ENCODE measurements at places on chromosomes 16 and 17. TPM values are rescaled to one million over a fixed set of nuclear protein-coding genes. Genes with fewer than 3 reads are reported as not detected.

GRCh38 chr16:495127-495748 is 32.3 kb upstream of the CAPN15 start:
- peak; percentile 54 for DNase-seq

DNA sequence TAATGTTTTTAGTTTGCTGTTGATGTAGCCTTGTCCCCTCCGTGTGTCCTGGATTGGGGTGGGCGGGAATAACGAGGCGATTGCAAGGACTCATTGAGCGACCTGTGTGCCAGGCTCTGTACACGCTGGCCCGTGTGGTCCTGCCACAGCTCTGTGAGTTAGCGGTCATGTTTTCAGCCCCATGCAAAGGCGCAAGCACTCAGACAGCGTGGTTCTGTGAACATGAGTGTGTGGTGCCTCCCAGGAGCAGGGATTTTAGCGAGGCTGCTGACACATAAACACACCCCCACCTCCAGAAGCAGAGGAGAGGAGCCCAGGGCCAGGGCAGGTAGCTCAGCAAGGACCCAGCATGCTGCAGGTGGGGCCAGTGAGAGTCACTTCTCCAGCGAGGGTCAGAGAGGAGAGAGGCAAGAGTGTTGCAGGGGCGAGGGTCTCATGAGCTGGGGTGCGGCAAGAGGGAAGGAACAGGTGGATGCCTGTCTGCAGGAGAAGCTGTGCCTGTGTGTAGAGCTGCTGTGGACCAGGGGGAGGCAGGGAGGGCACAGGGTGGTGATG is 115.3 kb downstream of the OR1D5 start:
- DNase-seq, result no peak

GRCh38 chr17:1082579-1082978 is 85.7 kb downstream of the TIMM22 start:
- no peak for DNase-seq

- peak; percentile 61 for DNase-seq
Observed at GRCh38 chr16:78437352-78437968, 338.0 kb downstream of the WWOX start.

GRCh38 chr17:43787728-43788127 is 7.5 kb downstream of the CFAP97D1 start:
- DNase-seq, result no peak

DNA sequence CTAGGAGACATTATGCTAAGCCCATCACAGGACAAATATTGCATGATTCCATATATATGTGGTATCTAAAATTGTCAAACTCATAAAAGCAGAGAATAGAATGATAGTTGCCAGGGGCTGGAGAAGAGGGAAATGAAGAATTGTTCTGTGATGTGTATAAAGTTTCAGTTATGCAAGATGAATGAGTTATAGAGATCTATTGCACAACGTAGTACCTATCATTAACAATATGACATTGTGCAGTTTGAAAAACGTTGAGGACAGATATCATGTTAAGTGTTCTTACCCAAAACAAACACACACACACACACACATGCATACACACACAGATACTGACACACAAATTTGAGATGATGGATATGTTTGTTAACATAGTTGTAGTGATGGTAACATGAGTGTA is 871.6 kb upstream of the GOT2 start:
- DNase-seq, result no peak

DNA sequence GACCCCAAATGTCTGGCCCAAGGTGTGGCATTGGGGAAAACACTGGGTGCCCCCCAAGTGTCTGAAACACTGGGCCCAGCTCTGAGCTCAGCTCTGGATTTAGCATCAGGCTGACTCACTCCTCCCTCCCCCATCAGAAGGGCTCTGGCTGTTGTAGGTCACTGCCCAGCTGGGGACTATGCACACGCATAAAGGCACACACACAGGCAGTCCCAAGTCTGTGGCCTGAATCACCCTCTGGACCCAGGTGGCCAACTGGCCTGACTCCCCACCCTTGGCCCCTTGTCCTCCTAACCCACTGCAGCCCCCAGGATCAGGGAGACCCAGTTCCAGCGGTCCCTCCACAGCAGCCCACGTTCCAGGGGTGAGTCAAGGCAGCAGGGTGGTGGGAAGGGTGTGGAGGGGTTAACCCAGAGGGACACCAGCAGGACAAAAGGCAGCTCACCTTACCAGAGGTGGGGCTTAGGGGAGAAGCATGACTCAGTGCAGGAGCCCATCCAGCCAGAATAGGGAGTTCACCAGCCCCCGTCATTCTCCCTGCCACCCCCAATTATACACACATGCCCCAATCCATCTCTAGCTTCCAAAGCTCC is 47.0 kb downstream of the MYO18A start:
- DNase-seq, result no peak

GRCh38 chr17:70987867-70988340 is 818.6 kb downstream of the KCNJ2 start:
- no peak for DNase-seq

RPL27 gene
- 580 TPM for polyA plus RNA-seq

GRCh38 chr16:58051296-58051695 is 25.7 kb downstream of the MMP15 start:
- no peak for DNase-seq

ALDH3A1 gene
- polyA plus RNA-seq, result 1.4 TPM

KCNH6 gene
- polyA plus RNA-seq, result not detected

NEUROD2 gene
- not detected for polyA plus RNA-seq

DOC2A gene
- 11.4 TPM for polyA plus RNA-seq

DNA sequence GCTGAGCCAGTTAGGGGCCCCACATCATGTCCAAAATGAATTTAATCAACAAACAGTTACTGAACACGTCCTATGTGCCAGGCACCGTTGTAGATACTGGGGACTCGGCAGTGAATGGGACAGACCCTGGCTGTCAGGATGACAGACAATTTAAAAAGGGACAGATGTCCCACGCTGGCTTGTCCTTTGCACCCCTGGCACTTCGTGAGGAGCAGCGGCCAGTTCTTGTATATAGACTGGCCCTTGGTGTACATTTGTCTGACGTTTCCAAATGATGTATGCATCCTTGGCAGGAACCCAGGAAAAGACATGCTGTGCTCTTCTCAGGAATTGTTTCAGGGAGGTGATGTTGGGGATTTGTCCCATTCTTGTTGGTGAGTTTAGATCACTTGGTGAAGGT is 21.1 kb downstream of the IL4R start:
- DNase-seq, result no peak

DNA sequence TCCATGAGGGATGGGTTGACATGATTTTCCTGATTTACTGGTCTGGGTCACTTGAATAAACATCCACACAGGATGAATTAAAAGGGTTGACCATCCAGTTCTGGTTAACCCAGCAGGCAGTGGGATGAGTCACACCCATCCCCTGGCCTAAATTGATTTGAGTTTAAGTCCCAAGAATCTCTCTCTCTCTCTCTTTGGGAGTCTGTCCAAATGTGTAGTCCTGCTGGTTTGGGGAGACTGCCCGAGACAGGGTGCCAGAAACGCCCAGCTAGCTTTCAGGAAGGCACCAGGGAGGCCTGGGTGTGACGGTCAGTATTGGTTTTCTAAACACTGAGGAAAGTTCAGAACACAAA is 38.8 kb downstream of the SCPEP1 start:
- DNase-seq, result no peak

HBA2 gene
- not detected for polyA plus RNA-seq

DNA sequence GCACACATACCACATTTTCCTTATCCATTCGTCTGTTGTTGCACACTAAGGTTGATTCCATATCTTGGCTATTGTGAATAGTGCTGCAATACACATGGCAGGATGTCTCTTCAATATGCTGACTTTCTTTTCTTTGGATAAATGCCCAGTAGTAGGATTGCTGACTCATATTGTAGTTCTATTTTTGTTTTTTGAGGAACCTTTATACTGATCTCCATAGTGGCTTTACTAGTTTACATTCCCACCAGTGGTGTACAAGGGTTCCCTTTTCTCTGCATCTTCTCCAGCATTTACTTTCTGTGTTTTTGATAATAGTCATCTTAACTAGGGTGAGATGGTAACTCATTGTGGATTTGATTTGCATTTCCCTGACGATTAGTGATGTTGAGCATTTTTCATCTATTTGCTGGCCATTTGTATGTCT is 118.1 kb downstream of the STXBP4 start:
- DNase-seq, result no peak

GPR139 gene
- polyA plus RNA-seq, result not detected

DNA sequence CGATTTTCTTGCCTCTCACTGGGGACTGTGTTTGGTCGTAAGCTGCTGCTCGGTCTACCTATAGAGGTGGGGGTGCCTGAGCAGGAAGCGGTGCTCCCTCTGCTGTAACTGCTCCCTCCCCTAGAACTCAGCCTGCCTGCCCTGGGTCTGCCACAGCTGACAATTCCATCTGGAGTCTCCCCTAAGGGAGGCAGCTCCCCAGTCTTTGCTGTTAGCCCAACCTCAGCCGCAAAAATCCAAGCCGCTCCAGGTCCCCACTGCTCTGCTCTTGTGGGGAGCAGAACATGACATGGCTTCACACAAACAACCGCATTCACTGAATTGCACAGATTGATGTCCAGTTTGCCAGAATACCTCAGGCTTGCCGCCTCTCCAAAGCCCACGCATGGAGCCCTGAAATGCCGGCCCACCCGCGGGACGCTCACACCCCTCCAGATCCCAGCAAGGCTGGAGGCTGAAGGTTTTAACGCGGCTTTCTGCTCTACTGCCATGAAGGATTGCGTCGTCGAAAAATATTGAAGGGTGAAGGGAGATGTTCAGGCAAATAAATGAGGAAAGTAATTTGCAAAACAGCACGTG is 221.5 kb upstream of the FOXF1 start:
- no peak for DNase-seq

GRCh38 chr17:65975878-65976277 is 216.1 kb downstream of the CEP112 start:
- DNase-seq, result no peak

DNA sequence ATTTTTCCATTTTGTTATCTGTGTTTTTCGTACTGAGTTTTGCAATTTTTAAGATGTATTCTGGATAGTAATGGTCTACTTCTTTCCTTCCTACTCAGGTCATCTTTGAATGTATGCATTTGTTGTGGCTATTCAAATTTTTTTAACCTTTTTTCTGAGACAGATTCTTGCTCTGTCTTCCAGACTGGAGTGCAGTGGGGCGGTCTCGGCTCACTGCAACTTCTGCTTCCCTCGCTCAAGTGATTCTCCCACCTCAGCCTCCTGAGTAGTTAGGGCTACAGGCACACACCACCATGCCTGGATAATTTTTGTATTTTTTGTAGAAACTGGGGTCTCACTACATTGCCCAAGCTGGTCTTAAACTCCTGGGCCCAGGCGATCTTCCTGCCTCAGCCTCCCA is 33.6 kb downstream of the VPS35L start:
- no peak for DNase-seq

- DNase-seq, result peak; percentile 84
Observed at GRCh38 chr17:19762515-19762961, 14.4 kb upstream of the ALDH3A1 start.

CSH2 gene
- not detected for polyA plus RNA-seq

DNA sequence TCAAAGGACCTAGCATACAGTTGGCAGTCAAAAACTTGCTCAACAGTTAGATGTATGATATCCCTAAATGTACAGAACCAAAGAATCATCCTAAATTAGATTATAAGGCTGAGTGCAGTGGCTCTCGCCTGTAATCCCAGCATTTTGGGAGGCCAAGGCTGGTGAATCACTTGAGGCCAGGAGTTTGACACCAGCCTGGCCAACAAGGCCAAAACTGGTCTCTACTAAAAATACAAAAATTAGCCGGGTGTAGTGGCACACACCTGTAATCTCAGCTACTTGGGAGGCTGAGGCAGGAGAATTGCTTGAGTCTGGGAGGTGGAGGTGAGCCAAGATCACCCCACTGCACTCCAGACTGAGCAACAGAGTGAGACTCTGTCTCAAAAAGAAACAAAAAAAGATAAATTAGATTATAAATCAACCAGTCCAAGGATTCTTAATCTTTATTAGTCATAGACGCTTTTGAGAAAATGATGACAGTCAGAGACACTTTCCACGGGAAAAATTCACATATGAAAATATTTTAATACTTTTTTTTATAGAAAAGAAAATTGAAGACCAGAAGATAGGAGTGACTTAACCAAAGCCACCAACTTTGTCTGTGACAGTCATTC is 77.6 kb downstream of the MMD start:
- no peak for DNase-seq

DNA sequence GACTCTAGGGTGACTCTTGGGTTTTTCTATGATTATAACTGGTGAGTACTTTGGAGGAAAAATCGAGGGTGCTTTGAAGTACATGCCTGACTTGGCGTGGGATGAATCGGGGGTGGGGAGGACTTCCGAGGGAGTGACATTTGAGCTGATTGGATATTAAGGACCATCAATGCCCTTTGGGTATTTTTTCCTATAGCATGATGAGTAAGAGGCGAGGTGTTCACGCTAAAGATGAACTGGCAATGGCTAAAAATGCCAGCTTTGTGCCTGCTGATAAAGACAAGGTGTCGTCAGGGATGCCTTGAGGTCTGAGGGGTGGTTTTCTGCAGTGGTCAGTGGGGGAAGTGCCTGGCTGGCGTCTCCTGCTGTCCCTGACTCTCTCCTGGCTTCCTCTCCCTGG is 25.3 kb downstream of the USP43 start:
- DNase-seq, result no peak

TBX2 gene
- 29.3 TPM for polyA plus RNA-seq

GRCh38 chr17:7323731-7324437 is 5.3 kb downstream of the NEURL4 start:
- DNase-seq, result peak; percentile 49

DNA sequence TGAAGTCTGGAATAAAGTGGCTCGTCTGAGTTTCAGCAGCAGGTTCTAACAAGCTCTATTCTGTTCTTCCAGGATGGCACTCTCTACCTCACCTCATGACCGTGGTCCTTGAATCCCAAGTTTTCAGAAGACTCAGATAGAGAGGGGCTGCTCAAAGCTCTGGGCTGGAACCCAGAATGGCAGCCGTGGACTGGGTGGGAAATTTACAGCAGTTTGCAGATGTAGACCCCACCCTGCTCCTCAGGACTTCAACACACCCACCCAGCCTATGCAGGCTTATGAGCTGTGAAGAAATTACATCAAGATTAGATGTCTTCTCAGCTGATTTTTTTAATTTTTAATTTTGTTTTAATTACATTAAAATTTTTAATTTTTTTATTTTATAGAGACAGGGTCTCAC is 59.4 kb downstream of the METRNL start:
- no peak for DNase-seq

DNA sequence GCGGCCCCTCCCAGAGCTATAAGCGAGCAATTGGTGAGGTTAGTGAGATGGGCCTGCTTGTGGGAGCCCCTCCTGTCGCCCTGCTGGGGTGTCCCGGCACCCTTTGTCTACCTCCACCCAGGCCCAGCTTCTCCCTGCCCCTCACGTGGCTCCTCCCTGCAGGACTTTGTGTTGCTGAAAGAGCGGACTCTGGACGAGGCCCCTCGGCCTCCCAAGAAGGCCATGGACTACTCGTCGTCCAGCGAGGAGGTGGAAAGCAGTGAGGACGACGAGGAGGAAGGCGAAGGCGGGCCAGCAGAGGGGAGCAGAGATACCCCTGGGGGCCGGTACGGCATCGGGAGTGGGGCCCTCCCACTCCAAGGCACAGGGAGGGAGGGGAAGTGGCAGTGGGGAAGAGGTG is 6.1 kb upstream of the C17orf107 start:
- no peak for DNase-seq

KRT9 gene
- not detected for polyA plus RNA-seq

All from hepatocyte (in vitro differentiated cells).